ENCODE measurements at places on chromosomes 5 and 9.

GRCh38 chr5:159185773-159186172, 23.6 kb downstream of the RNF145 start:
- DNase-seq: no peak

DNA sequence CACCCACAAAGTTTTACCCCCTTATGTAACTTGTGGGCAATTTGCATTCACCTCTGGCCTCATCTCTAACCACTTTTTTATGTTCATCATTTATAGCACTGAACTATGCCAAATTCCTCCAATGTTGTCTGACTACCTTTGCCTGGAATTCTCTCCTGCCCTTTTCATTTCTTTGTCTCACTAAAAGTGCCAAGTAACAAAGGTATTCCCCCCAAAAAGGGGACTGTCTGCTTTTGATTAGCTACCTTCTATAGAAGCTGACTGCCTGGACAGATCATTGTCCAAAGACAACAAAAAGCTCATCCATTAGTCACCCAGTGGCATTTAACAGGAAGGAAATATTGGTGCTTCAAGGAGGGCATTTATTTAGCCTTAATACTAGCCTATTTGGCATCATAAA, 189.9 kb upstream of the VCAN start:
- no peak for DNase-seq

- DNase-seq: no peak
Measured at GRCh38 chr5:59555596-59555995, 337.9 kb downstream of the PDE4D start.

DNA sequence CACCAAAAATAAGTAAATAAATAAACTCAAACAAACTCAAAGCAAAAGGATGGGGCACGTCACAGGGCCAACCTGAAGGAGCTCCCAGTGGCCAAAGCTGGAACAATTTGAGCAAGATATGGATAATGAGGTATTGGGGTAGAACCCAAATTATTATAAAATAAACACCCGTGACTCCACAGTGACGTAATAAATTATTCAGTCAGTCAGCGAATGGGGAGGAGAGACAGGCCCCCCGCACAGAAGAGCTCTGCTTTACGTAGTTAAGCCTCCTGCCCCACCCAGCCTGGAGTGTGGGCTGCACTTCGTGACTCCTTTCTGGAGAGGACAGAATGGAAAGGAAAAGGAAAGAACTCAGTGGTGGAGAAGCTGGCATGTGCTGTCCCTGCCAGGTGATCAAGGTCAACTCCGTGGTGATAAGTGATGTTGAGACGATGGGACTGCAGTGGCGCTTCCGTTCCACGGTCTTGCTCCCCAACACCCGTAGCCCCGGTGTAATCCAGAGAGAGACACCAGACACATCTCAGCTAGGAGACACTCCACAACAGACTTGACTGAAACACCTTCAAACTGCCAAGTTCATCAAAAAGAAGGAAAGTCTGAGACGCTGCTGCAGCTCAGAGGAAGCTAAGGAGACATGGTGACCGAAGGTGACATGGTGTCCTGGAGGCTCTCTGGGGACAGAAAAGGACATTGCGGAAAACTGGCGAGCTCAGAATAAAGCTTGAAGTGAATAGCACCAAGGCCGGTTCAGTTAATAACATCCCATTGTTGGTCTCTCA, 83.3 kb upstream of the COL5A1 start:
- DNase-seq: no peak

DNA sequence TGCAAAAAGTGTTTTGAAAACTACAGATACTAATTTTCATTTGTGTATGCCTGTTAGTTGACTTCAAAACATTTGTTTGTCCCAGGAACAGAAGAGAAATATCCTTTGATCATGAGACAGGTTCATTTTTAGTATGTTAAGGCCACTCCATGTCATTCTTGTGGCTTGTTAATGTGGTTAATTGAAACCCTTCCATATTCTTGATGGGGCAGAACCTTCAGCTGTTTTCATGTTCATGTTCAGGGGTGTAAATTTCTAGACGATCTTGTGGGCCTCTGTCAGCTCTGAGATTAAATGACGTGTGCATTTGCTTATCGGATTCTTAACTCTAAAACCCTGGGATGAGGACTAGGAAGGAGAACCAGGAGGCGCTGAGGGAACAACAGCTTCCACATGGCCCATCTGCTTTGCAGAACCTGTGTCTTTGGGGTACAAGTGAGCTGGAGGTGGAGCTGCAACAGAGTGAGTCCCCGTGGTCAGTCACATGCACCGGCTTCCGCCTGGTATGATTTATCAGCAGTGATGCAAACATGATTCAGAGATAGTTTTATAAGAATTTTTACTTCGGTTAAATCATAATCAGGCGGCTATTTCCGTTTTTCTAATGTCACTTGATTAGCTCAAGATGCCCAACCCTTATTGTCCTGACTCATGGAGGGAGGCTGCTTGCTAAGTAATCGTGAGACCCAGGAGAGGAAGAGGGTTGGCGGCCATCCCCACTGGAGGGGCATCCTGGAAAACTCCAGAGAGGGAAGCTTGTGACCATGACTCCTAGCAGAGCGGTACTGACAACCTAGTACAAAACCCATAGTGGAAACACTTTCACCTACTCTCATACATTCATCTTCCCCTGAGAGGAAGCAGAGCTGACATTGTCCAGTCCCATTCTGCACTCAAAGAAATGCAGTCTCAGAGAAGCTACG, 138.4 kb downstream of the C9orf152 start:
- no peak for DNase-seq

DNA sequence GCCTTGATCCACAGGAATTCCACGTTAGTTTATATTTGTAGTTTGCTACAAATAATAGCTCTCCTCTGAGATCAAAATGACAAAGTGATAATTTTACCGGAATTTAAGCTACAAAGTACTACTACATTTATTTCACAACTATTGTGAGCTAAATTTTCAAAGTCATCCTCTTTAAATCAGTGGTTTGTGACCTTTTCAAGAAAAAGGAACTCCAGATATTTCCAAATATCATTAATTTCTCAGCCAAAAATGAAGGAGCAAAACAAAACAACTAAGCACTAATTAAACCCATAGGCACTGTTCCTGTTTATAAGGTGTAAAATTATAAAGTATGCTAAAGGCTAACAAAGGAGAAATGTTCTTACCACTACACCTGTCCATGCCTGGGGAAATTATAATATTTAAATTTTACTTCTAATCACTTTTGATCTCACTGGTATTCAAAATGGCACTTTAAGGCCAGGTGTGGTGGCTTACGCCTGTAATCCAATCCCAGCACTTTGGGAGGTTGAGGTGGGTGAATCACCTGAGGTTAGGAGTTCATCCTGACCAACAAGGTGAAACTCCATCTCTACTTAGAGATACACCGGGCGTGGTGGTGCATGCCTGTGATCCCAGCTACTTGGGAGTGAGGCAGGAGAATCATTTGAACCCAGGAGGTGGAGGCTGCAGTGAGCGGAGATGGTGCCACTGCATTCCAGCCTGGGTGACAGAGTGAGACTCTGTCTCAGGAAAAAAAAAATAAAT, 77.5 kb downstream of the CEMIP2 start:
- DNase-seq: no peak

GRCh38 chr5:122015471-122015870, 53.7 kb downstream of the SRFBP1 start:
- DNase-seq: no peak

DNA sequence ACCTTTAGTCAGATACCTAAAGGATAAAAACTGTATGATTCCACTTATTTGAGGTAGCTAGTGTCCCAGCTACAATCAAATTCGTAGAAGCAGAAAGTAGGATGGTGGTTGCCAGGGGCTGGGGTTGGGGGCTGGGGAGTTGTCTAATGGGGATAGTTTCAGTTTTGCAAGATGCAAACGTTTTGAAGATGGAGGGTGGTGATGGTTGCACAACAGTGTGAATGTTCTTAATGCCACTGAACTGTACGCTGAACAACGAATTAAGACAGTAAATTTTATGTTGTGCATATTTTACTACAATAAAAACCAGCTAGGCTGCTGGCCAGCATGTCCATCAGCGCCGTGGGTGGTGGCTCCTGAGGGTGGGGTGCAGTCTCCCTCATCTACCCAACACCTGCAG, 137.8 kb downstream of the GADD45G start:
- DNase-seq: no peak

DNA sequence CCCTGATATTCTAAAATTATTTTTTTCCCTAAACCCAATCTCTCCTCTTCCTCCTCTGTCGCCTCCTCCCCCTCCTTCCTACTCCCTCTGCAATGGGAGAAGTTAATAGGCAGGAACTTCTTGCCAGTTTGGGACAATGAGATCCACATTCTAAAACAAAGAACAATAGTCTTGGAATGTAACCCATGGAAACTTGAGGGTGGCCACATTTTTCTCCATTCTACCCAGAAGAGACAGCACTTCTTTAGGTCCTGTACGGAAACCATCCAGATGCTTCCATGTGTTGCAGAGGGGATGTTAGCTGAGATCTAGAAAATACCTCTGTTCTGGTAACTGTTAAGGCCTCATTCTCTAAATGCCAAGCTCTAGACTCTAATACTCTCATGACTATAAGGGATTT, 10.0 kb downstream of the SPARC start:
- no peak for DNase-seq

DNA sequence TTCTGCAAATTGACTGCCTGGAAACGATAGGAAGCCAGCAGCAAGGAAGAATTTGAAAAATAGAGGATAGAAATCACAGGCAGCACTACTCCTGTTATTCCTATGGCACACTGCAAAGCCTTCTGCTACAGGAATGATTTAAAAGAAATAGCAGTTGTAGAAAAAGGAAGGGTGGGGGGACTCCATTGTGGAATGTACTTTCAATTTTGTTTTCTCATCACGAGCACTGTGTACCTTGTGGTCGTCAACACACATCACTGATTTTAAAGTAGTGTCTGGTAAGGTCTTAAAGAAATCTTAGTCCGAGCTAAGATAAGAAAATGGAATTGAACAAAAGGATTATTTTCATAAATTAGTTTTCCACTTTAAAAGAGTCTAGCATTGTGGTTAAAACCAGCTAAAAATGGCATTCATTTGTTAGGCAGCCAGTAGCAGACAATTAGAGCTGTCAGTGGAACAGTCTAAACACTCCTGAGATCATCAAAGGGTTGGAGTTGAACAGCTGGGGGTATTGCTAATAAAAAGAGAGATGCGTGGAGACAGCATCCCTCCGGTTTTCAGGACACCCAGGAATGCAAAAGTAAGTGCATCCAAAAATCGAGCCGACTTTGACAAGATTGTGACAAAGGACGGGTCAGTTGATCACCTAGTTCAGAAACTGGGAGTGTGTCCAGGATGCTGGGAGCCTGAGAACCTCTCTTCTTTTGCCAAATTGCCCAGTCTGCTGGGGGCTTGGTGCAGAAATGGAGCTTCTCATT, 97.8 kb upstream of the WWC1 start:
- no peak for DNase-seq

DNA sequence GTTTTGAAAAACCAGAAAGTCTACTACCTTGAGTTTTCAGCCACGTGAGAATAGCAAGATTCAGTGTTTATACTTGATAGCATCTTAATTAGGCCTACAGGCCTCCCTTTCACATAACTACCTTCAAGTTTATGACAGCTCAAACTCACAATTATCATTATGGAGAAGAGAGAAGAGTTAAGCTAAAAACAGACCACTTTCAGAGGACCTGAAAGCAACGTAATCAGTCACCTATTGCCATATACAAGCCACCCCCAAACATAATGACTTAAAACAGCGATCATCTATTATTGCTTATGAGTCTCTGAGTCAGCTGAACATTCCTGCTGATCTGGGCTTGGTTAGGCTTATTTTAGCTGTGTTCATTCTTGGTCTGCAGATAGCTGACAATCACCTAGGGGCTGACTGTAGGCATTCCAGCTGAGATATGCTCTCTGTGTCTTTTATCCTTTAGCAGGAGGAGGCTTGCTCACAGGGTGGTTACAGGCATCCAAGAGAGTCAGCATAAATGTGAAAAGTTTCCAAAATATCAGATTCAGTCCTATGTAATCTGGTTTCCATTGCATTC, 130.9 kb downstream of the COX7C start:
- no peak for DNase-seq

GRCh38 chr9:115106001-115106400, 12.0 kb downstream of the TNC start:
- no peak for DNase-seq

DNA sequence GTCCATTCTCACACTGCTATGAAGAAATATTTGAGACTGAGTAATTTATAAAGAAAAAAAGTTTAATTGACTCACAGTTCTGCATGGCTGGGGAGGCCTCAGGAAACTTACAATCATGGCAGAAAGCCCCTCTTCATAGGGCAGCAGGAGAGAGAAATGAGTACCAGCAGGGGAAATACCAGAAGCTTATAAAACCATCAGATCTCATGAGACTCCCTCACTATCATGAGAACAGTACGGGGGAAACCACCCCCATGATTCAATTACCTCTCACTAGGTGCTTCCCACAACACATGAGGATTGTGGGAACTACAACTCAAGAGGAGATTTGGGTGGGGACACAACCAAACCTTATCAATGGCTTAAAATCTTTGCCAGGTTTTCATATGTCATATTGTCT, 20.3 kb upstream of the TENT4A start:
- DNase-seq: no peak

DNA sequence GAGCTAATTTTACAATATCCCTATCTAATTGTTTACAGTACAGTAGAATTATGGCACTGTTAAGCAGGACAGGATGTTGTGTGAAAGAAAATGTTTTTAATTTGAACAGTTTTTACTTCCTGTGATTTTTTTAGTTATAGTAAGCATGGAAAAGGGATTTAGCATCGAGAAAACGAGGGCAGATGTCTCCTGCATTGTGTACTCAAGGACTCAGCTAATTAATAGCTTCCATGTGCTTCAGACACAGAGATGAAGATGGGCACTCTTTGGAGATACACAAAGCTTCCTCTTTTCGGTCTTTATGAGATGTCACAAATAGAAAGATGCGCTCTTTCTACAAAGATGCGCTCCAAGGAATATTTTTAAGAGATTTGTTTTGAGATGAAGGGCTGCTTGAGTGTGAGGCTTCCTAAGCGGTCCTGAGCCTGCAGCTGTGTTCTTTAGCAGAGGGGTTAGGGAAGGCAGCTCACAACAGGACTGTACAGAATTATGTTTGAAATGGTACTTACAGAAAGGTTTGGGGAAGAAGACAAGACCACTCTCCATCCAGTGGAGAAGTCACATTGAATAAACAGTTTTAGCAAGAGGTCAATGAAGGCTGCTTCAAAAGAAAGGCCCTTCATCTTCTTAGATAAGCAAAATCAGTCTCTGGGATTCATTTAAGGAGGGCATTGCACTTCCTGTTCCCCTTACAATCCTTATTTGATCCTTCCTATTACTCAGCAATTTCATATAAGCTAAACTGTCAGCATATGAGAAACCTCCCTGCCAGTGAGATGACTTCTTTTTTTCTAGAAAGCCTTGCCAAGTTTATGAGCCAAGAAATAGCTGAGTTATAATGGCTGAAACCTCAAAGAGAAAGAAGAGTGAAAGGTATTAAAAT, 311.5 kb downstream of the EFNA5 start:
- no peak for DNase-seq

Measured in stimulated activated CD8-positive, alpha-beta memory T cell treated with anti-CD3 and anti-CD28 coated beads, Interleukin-7, amount 100 ng/mL, for 24 hours (primary cell).